ENCODE measurements at places on chromosomes 16 and 17.

DNA sequence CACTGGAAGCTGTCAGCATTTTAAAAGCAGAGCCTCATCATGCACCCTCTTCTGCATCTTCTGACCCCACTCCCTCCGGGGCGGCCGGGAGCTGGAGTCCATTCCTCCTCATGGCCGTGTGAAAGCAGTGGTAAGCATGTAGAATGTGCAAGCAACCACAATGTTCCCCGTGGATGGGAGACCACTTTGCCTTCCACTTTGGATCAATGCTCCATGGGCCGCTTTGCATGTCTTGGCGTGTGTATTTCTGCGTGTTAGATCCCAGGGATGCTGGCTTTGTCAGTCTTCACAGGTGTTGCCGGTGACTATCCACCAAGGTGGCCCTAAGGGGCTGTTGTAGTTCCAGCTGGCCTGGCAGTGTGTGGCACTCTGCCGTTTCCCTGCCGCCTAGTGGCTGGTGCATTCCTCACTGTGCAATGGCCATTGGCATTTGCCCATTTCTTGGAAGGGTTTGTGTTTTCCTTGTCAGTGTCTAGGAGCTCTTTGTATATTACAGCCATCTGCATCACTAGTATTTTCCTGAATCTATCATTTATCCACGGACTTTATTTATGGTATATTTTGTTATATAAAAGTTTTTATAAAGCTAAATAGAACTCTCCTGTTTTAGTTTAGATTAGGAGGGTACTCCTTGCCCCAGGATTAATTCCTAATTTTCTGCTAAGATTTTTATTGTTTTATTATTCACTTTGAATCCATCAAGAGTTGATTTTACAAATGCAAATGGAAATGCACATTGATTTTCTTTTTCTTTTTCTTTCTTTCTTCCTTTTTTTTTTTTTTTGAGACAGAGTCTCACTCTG lies 5.8 kb upstream of the ALDH3A1 start:
- no peak overlapping the region for H3K27ac ChIP-seq
- no peaks in the 10 kb centered on the region for H3K27me3 ChIP-seq
- H3K4me3 ChIP-seq: no peak overlapping the region
- peaks cover 30% of the 10 kb centered on the region for H3K4me1 ChIP-seq

GRCh38 chr16:12132290-12132689 lies 155.8 kb downstream of the SNX29 start:
- no peaks in the 10 kb centered on the region for H3K4me1 ChIP-seq
- H3K4me3 ChIP-seq: no peak overlapping the region
- H3K27ac ChIP-seq: no peak overlapping the region
- H3K27me3 ChIP-seq: no peaks in the 10 kb centered on the region
- peaks cover 10% of the 10 kb centered on the region for H3K36me3 ChIP-seq

- no peak for DNase-seq
- no peaks in the 10 kb centered on the region for H3K27me3 ChIP-seq
- no peak overlapping the region for H3K27ac ChIP-seq
- H3K4me3 ChIP-seq: no peak overlapping the region
These were observed 58.1 kb upstream of the NLK start for GRCh38 chr17:27984404-27984803.

DNA sequence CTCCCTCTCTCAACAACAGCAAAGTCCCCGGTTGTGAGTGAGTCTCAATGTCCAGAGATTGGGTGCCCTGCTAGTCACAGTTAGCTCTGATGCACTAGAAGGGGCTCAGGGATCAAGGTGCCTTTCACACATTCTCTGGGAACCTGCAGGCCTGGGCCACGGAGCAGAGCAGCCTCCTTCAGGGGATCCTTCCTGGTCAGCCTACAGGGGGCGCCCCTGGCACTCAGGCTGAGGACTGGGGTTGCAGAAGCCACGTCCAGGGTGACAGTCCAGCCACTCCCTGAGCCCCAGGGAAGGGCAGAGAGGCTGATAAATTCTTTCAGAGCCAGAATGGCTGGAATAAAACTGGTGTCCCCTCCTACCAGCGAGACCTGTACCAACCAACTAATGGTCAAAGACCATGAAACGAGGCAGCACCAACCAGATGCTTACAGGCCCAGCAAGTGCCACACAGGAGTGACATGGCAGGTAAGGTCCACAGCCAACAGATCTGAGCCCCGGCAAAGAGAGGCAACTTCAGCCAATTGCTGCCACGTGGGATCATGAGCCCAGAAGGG lies 43.5 kb downstream of the ST3GAL2 start:
- no peak for DNase-seq
- H3K4me3 ChIP-seq: no peak overlapping the region
- H3K4me1 ChIP-seq: peaks cover 20% of the 10 kb centered on the region
- H3K27ac ChIP-seq: no peak overlapping the region
- H3K27me3 ChIP-seq: no peaks in the 10 kb centered on the region
- H3K36me3 ChIP-seq: no peaks in the 10 kb centered on the region

- no peak overlapping the region for H3K27ac ChIP-seq
- peaks cover 16% of the 10 kb centered on the region for H3K4me1 ChIP-seq
- peaks cover 43% of the 10 kb centered on the region for H3K36me3 ChIP-seq
- no peak overlapping the region for H3K4me3 ChIP-seq
These were observed 29.0 kb upstream of the KPNB1 start for GRCh38 chr17:47620503-47621245.

- H3K4me1 ChIP-seq: peaks cover 6% of the 10 kb centered on the region
- no peaks in the 10 kb centered on the region for H3K27me3 ChIP-seq
- DNase-seq: no peak
These were observed 23.9 kb downstream of the SGSM2 start for GRCh38 chr17:2361010-2361760.

DNA sequence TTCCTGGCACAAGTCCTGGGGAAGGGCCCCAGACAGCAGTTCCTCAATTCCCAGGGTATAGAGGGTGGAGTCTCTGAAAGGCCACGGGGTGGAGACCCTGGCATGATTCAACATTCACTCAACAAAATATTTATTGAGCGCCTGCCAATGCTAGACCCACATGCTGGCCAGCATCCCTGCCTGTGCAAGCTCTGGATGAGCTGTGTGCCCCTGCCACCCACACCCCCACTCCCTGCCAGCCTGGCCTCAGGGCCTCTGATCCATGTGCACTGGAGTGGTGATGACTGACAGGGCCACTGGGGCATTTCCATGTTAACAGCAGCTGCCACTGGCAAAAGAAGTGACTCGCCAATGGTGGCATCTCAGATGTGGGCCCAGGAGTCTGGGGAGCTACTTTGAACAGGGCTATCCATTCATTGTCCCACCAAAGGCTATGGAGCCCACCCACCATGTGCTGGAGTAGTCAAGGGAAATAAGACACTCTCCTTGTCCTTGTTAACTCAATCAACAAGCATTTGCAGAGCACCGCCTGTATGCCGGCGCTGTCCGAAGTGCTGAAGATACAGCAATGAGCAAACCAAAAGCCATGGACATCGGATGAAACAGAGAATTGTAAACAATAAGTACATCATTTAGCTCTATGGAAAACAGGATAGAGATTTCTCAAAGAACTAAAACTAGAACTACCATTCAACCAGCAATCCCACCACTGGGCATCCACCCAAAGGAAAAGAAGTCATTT lies 3.0 kb upstream of the PRSS22 start:
- no peak overlapping the region for H3K27ac ChIP-seq
- H3K4me3 ChIP-seq: no peak overlapping the region
- H3K4me1 ChIP-seq: no peaks in the 10 kb centered on the region
- H3K36me3 ChIP-seq: no peaks in the 10 kb centered on the region
- H3K27me3 ChIP-seq: no peaks in the 10 kb centered on the region
- DNase-seq: no peak

DNA sequence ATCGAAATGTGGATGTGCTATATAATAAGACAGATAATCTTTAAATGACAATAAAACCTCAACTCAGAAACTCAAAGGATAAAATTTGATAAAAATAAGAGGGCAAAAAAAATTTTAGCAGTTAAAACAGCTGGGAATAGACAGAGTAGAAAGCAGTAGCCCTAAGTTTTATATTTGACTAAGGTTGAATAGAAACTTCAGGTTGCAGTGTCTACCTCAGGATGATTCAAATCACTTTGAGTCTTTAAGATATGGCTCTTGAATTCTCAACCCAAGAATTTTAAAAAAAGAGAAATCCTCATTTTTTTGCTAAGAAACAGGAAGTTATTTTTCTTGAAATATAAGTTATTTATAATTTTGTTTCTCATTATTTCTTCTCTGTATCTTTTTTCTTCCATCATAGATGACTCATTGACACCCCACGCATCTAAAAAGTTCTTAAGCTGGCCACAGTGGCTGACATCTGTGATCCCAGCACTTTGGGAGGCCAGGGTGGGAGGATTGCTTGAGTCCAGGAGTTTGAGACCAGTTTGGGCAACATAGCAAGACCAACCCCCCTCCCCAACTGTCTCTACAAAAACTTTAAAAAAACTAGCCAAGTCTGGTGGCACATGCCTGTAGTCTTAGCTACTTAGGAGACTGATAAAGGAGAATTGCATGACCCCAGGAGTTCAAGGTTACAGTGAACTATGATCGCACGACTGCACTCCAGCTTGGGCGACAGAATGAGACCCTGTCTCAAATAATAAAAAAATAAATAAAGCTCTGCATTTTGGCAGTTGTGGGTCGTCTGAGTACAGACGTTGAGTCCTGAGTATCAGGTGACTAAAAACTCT lies 23.9 kb downstream of the NFAT5 start:
- peaks cover 21% of the 10 kb centered on the region for H3K4me1 ChIP-seq
- H3K4me3 ChIP-seq: no peak overlapping the region
- DNase-seq: no peak

- peak overlapping the region; percentile 99 for H3K4me3 ChIP-seq
- DNase-seq: no peak
- peaks cover 30% of the 10 kb centered on the region for H3K4me1 ChIP-seq
These were observed 521 bp downstream of the ATMIN start for GRCh38 chr16:81035975-81036750.

DNA sequence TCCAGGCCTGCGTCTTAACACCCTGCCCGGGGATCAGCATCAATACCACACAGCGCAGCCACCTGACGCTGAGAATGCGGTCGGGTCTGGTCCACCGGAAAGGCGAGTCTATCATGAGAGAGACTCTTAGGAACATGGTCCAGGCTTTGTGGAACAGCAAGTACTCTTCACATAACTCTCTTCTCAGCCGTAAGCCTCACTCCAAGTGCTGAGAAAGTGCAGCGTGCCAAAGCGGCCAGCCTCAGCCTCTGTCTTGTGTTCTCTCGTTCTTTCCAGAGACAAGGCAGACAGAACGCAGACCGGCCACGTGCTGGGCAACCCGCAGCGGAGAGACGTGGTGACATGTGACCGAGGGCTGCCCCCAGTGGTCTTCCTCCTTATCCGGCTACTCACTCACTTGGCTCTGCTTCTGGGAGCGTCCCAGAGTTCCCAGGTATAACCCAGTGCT lies 34.4 kb upstream of the ENDOV start:
- peaks cover 82% of the 10 kb centered on the region for H3K36me3 ChIP-seq
- H3K4me3 ChIP-seq: no peak overlapping the region

DNA sequence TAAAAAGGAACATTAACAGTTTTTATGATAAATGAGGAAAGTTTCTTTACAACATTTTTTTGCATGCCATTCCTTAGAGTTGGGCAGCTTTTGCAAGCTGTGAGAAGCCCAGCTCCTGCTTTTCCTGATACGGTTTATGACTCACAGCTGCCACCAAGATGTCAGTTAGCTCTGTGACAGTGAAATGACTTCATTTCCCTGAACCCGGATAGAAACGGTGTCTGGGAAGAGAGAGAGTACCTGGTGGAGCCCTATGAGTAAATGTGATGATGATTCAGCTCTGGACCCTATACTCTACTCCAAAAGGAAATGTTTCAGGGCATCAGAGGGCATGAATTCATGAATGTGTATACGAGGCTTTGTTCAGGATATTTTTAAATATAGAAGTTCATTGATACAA lies 366.3 kb upstream of the HSBP1 start:
- H3K36me3 ChIP-seq: no peaks in the 10 kb centered on the region
- no peak for DNase-seq
- H3K4me3 ChIP-seq: no peak overlapping the region
- no peaks in the 10 kb centered on the region for H3K4me1 ChIP-seq
- no peaks in the 10 kb centered on the region for H3K27me3 ChIP-seq
- H3K27ac ChIP-seq: no peak overlapping the region

DNA sequence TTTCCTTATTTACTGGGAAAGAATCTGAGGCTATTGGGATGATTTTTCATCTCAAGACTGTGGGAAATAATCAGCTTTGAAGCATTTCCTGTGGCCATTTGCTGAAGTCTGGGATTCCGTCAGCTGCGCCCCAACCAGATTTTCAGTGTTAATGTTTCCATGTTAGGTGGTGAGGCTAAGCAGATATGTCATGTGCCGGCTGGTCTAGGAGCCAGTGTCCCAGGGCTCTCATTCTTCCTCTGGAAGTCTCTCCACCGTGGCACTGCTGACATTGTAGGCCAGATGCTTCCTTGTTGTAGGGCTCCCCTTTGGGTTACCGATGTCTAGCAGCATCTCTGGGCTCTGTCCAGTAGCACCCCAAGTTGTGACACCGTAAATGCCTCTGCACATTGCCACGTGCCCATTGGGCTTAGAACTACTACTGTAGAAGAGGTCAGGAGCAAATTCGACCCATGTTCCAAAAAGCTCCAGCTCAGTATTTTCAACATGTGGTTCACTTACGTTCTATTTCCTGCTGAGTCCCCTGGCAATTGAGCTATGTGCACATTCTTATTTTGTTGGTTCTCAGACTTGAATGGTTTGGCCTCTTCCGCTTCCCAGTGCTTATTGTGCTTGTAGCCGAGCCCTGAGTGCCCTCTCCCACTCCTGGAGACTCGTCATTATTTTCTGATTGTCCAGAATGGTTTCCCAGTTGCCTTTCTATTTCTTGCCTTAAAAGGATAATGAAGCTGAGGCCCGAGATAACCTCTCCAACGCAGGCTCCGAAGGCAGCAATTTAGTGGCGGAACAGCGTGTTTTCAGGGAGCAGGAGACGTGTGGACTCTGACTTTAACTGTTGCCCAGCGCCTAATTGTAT lies 82.2 kb downstream of the SPECC1 start:
- H3K27ac ChIP-seq: peak overlapping the region; percentile 67
- no peak for DNase-seq
- H3K27me3 ChIP-seq: no peaks in the 10 kb centered on the region
- no peaks in the 10 kb centered on the region for H3K36me3 ChIP-seq

DNA sequence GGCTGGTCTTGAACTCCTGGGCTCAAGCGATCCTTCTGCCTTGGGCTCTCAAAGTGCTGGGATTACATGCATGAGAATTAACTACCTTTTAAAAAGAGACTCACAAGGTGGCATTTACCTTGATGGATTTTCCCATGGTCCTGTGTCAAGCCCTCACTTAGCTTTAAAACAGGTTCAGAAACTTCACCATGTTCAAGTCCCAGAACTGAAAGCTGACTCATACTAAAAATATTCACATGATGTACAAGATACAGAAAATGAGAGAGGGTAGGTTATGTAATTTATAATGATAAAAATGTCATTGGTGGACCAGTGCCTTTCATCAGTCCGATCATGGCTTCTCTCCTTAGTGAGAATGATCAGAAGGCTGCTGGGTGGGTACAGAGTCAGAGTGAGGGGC lies 4.3 kb upstream of the AKAP1 start:
- no peaks in the 10 kb centered on the region for H3K27me3 ChIP-seq
- no peak for DNase-seq
- no peak overlapping the region for H3K4me3 ChIP-seq
- H3K4me1 ChIP-seq: peaks cover 4% of the 10 kb centered on the region
- H3K27ac ChIP-seq: no peak overlapping the region

- no peak overlapping the region for H3K4me3 ChIP-seq
- H3K36me3 ChIP-seq: no peaks in the 10 kb centered on the region
- no peak overlapping the region for H3K27ac ChIP-seq
- no peaks in the 10 kb centered on the region for H3K27me3 ChIP-seq
- no peak for DNase-seq
These were observed 292.6 kb upstream of the SOX9 start for GRCh38 chr17:71828182-71828596.
